Fibroblast of skin of right biceps (primary cell): ENCODE measurements at places on chromosomes 7 and 10.

- peak; percentile 43 for DNase-seq
Measured at GRCh38 chr7:101718363-101719122, 89.4 kb upstream of the MYL10 start.

DNA sequence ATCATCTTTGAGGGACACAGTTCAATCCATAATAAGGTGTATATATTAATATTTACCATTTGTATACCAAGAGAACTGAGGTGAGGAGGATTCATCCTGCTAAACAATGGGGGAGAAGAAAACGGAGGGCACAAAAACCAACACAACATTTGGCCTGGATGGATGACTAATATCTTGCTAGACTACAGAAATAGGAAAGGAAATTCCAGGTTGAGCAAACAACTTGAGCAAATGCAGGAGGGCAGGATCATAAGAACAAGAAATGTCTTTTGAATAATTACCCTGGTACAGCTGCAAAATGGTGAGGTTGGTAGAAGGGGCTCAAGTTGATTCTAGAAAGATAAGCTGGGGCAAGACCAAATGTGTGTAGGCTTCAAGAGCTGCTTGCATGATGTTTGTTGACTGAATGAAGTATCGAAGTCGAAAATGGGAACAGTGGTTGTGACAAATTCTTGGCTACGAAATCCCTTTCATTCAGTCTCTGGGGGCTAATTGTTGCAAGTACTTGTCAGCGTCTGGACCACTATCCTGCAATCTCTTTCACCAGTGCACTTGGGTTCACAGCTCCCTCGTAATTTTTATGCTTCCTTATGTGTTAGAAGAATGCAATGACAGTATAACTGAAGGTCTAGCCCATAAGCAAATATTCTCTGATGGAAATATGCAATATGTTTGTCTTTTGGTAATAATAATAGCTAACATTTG, 176.2 kb downstream of the PTEN start:
- DNase-seq, result peak; percentile 52

GRCh38 chr7:53812135-53812534, 730.0 kb upstream of the VSTM2A start:
- DNase-seq, result no peak

DNA sequence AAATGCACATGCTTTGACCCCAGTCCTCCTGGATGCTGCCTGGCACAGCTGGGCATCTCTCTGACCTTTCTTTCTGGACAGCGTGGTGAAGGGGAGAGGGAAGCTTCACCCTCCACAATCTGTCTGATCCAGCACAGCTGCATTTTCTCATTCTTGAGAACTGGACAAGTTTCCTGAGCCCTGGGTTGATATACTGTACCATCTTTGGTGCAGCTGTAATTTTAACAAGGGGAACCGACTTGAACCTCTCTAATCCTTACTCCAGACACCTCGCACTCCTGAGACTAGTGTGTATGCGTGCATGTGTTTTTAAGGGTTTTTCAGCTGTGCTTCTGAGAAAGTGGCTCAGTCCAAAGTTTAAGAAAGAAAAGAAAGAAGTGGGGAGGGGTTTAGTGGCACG, 655.7 kb downstream of the INHBA start:
- no peak for DNase-seq

DNA sequence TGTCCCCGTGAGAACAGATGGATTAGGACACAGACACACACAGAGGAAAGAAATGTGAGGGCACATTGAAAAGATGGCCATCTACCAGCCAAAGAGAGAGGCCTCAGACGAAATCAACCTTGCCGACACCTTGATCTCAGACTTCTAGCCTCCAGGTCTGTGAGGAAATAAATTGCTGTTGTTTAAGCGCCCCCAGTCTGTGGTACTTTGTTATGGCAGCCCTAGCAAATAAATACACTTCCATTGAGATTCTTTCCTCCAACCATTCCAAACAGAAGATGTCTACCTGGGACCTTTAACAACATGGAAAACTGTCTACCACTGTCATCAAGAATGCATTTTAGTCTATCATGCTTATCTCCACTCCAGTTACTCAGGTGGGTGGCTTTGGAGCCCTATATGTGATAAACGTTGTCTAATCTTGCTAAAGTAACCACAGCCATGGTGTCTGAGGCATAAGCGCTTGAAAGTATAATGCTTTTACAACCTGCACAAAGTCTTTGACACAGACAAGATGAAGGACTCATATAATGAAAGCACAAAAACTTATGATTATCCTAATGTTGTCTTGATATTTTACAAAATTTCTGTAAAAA, 244.3 kb downstream of the MTERF1 start:
- peak; percentile 32 for DNase-seq

DNA sequence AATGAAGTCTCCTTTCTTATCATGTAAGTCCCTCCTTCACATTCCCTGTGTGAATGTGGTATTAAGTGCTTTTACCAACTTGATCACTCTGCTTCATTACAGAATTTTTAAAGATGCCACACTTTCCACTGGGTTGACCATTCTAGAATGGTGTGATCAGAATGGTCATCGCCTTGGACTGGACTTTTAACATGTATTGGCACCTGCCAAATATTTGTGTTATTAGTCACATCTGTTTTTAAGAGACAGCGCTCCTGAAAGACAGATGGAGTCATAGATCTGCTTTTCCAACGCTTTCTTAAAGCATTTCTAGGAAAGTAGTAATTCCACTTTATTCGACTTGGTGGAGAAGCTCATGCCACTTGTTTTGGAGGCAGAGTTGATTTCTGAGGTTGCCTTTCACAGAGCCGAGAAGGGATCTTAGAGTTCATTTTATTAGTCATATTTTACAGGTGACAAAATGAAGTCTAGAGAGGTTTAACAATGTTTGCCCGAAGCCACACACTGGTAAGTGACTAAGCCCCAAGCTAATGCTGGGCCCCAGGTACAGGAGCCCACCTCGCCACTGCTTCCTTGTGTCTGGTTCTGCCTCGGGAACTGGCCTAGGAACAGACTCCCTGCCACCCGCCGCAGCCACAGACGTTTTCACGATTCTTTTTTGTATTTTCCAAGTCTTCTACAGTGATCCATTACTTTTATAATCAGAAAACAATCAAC, 10.4 kb upstream of the BAMBI start:
- DNase-seq, result no peak

GRCh38 chr7:24340727-24341126, 56.7 kb downstream of the NPY start:
- DNase-seq, result no peak

DNA sequence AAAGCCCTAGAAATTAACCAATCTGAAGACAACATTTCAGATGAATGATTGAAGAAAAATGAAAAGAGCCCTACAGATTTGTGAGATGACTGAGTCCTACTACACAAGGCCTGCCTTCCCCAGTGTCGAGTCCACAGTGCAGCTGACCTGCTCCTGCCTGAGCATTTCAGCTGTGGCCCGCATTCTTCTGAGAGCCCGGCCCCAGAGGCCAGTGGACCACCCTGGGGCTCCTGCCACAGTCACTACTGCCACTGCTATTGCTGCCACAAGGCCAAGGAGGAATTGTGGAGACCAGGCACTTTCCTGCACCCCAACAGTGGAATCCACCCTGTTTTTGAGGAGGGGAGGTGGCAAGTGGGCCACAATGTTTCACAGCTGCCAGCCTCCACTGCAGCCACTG, 19.6 kb upstream of the ZNF735 start:
- DNase-seq, result no peak

- no peak for DNase-seq
Measured at GRCh38 chr10:101959346-101959916, 96.5 kb downstream of the ARMH3 start.

DNA sequence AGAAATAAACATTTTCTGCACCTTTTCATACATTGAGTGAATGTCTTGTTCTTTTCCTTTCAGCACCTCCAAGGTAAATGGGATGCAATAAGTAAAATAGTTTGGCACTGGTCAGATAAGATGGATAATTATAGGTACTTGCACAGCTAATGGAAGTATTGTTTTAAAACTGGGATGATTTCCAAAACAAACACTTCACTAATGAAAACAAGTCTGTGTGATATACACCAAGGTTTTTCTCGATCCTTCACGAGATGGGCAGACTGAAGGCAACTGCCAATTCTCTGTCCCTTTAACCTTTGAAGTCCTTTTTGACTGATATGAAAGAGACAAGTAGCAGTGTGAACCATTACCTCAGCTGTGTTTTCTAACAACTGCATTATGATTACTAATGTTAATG, 423.8 kb downstream of the GFRA1 start:
- no peak for DNase-seq

GRCh38 chr7:77985974-77986339, 187.4 kb downstream of the PHTF2 start:
- DNase-seq, result peak; percentile 6
